Fibroblast of skin of left biceps (primary cell): ENCODE measurements at places on chromosomes 7 and 10.

- no peak for DNase-seq
These were observed 11.2 kb upstream of the PRDX3 start for GRCh38 chr10:119189811-119190282.

GRCh38 chr7:98202367-98203195, 8.7 kb upstream of the BHLHA15 start:
- DNase-seq, result no peak

GRCh38 chr10:11004144-11005077, 13.3 kb upstream of the CELF2 start:
- DNase-seq, result no peak

- DNase-seq, result no peak
These were observed 101.1 kb downstream of the GPR85 start for GRCh38 chr7:112985377-112985987.

- DNase-seq, result no peak
These were observed 82.2 kb downstream of the MRPL32 start for GRCh38 chr7:43014406-43014805.

- DNase-seq, result no peak
These were observed 68.8 kb upstream of the MTPN start for GRCh38 chr7:136045992-136046391.

DNA sequence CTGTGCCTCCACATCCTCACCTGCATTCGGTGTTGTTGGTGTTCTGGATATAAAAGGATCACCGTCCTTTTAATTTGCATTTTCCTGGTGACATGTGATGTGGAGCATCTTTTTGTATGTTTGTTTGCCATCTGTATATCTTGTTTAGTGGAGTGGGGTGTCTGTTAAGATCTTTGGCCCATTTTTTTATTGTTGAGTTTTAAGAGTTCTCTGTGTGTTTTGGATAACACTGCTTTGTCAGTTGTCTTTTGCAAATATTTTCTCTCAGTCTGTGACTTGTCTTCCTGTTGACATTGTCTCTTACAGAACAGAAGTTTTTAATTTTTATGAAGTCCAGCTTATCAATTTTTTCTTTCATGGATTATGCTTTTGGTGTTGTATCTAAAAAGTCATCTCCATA, 38.5 kb downstream of the DYNC2I1 start:
- no peak for DNase-seq

GRCh38 chr7:65746398-65746669, 126.5 kb upstream of the VKORC1L1 start:
- DNase-seq, result no peak

- no peak for DNase-seq
These were observed 44.1 kb upstream of the CNPY1 start for GRCh38 chr7:155590215-155591018.

DNA sequence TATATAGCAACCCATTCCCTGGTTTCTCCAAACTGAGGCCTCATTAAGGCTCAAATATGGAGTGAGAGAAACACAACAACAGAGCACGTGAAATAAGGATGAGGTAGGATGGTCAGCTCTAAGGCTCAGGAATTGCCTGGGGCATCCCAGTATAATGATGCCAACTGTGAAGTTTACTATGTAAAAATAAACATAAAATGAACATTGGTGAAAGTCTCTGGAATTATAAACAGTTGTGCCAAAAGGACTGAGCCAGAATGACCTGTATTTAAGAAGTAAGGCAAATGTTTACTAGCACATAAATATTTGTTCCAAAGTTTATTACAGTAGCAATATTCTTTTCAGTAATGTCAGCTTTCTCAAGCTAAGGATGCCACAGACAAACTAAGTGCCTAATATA, 64.6 kb downstream of the ZNF680 start:
- no peak for DNase-seq

DNA sequence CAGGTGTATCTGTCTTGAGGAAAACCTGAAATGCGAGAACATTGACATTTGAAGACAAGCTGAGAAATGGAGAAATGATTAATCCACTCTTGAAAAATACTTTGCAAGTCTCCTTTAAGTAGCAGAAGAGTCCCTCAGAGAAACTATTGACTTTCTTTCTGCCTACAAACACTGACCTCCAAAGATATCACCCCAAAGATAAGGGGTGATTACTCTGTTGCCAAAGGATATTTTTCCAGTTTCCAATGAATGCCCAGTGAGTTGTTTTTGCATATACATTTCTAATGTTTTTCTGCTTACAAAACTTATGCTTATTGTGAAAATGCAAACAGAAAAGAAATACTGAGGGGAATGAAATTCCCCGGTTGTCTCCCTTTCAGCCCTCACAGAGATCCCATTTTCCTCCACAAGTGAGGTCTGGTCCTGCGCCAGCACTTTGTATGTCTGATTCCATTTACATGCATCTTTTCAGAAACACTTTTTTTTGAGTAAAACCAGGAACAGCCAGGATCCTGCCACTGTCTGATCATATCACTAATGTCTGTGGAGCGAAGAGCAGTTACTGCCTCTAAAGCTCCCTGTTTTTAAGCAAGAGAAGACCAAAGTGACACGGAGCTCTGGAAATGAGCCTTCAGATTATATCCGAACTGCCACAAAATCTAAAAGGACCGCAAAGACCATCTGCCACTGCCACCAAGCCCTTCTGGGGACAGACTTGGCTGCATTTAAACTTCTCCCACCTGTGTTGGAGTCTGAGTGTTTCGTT, 82.9 kb upstream of the PDCD4 start:
- DNase-seq, result no peak

DNA sequence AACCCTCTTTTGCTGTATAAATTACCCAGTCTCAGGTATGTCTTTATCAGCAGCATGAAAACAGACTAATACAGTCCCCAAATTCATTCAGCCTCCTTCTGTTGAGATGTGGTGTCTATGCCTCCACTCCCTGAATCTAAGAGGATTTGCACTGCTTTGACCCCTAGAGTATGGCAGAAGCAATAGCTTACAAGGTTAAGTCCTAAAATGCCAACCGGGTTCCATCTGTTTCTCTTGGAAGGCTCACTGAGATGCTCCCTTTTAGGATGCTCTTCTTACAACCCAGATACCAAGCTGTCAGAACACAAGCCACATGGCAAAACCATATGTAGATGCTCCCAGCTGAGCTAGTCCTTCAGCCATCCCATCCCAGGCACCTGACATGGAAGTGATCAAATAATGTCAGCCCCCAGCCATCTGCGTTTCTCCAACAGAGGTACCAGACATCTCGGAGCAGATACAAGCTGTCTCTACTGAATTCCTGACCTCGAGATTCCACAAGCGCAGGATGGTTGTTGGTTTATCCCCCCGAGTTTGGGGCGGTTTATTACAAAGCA, 20.2 kb downstream of the CALN1 start:
- DNase-seq, result no peak
